Activated CD4-positive, alpha-beta T cell treated with anti-CD3 and anti-CD28 coated beads, Interleukin-2, amount 50 U/mL, for 16 hours (primary cell): ENCODE measurements at places on chromosomes 2 and 18.

GRCh38 chr2:14072338-14072737 is 560.2 kb upstream of the LRATD1 start:
- DNase-seq = no peak

DNA sequence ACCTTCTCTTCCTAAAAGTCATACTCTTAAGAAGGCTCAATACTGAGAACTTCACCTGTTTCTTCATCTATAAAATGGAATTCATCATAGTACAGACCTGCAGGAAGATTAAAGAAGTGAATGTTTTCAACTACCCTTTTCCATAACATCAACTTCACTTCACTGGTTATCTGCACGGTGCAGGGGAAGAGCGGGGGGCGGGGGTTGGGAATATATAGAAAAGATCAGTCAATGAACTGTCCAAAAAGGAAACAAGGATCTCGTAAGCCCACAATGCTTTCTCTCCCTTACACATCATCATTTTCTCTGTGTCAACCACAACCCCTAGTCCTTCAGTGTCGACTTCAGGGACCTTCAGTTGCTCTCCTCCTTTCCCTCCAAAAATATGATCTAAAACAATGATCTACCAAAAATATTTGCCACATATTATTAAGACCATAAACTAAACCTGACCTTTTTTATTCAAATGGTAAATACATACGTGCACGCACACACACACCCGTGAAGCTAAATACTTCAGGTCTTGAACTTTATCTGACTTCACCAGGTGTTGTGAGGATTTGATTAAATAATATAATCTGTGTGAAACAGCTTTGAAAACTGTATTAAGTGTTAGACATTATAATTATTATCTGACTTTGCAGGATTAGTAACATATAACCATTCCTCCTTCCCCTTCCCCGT is 4.9 kb downstream of the MBOAT2 start:
- DNase-seq = no peak

GRCh38 chr2:43718530-43719124 is 42.4 kb upstream of the C1GALT1C1L start:
- no peak for DNase-seq

DNA sequence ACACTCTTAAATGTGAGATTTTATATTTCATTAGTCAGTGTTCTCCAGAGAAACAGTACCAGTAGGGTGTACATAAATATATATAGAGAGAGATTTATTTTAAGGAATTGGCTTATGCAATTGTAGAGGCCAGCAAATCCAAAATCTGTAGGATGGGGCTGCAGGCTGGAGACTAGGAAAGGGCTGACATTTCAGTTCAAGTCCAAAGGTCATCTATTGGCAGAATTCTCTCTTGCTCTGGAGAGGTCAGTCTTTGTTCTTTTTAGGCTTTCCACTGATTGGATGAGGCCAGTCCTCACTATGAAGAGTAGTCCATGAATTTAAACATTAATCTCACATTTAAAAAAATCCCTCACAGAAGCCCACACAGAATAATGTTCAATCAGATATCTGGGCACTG is 170.8 kb upstream of the NCKAP5 start:
- DNase-seq = no peak

- DNase-seq = no peak
Observed at GRCh38 chr2:47779426-47779790, 3.5 kb upstream of the MSH6 start.

GRCh38 chr2:153388246-153388645 is 90.3 kb downstream of the RPRM start:
- no peak for DNase-seq
